ENCODE measurements at places on chromosomes 4 and X.

DNA sequence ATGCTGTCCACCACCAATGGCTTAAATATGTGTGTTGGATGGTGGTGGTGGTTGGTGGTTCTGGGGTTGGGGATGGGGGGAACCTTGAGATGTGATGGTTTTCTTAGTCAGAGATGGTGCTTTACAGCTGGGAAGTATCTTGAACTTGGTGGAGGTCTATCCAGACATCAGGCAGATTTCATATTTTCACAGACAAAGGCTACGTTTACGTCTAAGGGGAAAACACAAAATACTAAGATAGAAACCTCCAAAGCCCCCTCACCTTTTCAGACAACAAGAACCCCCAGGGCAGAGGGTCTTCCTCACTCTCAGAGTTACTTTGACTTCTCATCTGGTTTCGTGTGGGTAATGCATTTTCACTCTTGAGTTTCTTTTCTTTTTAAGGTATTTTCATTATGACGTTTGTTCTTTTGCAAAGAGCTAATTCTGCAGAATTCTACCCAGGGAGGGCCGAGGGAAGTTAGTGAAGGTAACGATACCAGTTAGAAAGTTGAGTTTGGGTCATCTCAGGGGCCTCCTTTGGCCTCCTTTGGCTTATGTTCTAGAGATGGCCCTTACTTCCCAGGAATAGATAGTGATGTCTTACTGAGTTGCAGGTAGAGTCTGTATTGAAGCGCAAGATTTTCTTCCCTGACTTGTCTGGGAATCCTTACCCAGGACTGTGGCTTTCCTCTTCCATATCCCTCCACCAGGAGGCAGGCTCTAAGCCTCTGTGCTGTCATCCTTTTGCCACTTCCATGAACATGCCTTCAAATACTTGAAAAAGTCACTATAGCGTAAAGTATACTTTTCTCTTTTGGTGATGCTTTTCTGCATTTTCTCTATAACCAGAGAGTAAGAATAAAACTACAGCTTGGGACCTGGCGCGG lies 31.9 kb downstream of the RHOH start:
- DNase-seq: no peak

DNA sequence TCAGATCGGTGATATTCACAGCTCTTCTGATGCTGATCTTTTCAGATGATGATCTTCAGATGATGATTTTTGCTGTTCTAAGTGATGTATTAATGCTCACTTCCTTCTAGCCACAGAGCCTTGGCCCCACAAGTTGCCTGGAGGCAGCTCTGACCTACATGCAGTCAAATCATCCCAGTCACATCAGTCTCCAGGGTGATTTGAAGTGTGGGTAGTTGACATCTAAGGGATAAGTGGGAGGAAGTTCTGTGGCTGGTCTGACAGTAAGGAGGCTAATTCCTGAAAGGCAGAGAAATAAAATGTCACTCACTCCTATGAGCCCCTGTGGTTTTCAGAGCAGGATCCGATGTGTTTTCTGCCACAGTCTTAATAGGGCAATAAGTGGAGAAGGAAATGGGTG lies 79.8 kb upstream of the RPL34 start:
- DNase-seq: no peak

DNA sequence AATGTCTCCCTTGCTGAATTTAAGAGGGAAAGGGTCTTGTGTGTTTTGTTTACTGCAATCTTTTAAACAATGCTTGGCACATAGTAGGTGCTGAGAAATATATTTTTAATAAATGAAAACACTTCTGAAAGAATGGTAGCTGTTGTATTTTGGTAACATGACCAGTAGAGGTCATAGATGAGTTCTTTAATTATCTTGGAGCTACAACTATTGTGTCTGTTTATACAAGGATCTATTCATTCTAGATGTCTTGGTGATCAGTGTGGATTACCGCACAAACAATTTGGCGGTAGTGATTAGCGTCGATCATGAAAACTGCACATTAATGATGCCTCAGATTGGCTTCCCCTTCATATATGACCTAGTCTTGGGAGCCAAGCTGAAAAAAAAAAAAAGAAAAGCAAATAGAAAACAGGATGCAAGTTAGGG lies 21.4 kb upstream of the SCRG1 start:
- no peak for DNase-seq

DNA sequence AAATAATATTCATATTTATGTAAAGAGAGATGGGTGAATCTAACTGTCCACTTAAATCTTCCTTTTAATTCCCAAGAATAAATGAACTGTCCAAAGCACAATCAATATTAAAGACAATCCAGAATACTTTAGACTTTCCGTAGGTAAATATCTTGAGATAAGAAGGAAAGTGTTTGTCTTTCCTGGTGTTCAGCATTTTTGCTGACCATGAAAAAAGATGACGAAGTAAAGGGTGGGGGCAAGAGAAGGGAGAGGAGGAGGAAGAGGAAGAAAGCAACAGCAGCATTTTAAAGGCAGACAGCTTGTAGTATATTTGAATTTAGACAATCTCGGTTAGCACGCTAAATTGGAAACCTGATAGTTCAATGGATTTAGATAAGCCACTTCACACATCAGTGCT lies 498.2 kb downstream of the KCNIP4 start:
- no peak for DNase-seq

DNA sequence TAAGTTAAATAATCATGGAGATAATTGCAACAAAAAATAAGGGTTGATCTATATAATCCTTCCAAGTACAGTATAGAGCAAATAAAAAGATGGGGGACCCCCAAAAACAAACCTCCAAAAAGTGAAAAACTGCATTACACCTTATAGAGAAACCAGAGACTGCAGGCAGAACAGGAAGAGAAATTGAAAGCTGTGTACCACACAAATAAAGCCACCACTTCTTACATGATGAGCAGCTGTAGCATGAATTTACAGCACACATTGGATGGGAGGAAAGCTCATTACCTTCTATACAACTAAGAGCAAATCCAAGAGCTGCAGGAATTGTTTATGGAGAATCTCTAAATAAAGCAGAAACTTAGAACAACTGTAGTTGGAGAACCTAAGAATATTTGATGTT lies 152.4 kb upstream of the PDE5A start:
- no peak for DNase-seq

DNA sequence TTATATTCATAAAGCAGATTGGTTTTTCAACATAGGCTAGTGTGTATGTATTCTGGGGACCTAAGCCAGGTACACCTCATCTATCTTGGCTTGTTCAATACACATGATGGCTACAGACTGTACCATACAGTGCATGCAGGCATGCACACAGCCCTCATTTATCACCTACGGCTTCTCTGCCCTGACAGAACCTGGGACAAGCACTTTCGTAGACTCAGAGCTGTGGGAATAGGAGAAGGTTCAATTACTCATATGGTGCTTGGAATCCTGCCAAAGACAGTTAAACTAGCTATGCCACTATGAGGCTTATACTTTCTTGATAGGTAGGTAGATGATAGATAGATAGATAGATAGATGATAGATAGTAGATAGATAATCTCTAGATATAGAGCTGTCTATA lies 457.2 kb downstream of the GALNTL6 start:
- no peak for DNase-seq

GRCh38 chr4:82694892-82695291 lies 103.7 kb downstream of the SCD5 start:
- DNase-seq: no peak

- DNase-seq: no peak
These were observed 198.6 kb upstream of the S100G start for GRCh38 chrX:16451334-16451733.

DNA sequence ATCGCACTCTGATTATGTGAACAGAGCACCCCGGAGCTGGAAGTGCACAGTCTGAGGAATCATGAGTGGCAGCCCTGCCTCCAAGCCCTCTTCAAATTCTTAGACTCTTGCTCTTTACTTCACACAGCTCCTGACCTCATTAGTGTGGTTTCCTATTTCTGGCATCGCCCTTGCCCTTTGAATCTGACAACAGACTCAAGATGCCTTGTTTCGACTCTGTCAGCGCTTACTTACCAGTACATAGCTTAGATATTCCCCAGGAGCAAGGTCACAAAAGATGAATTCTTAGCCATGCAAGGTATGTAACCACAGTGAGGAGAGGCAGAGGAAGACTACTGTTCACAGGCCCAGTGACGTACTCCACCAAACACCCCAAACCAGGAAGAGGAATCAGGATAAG lies 167.2 kb downstream of the KDR start:
- DNase-seq: no peak

- DNase-seq: no peak
These were observed 824.5 kb upstream of the DIAPH2 start for GRCh38 chrX:95860127-95860526.

GRCh38 chr4:41873380-41874295 lies 61.6 kb upstream of the TMEM33 start:
- no peak for DNase-seq

- no peak for DNase-seq
These were observed at the start of gene GRID2 for GRCh38 chr4:92303621-92304027. Gene GRID2 (plus strand): TSS chr4:92303966.

GRCh38 chrX:131257367-131257766 lies 31.7 kb downstream of the IGSF1 start:
- DNase-seq: no peak

- DNase-seq: no peak
These were observed 59.1 kb downstream of the CHRNA9 start for GRCh38 chr4:40394236-40394635.

Data from activated T-helper 1 cell treated with Interleukin-2 at 50 U/mL for 16 hours (primary cell).